Ascending aorta (tissue), 2 donors: ENCODE measurements at places on chromosomes 4 and X.
A peak's percentile ranks its signal among the peaks of the same experiment; 100 is the strongest.

- DNase-seq = no peak
These were observed 2.4 kb upstream of the MORF4L2 start for GRCh38 chrX:103688946-103689345.

- DNase-seq = no peak
These were observed 134.6 kb upstream of the NPY2R start for GRCh38 chr4:155073852-155074251.

GRCh38 chr4:176191974-176192373, 3.4 kb downstream of the SPATA4 start:
- no peak for DNase-seq

DNA sequence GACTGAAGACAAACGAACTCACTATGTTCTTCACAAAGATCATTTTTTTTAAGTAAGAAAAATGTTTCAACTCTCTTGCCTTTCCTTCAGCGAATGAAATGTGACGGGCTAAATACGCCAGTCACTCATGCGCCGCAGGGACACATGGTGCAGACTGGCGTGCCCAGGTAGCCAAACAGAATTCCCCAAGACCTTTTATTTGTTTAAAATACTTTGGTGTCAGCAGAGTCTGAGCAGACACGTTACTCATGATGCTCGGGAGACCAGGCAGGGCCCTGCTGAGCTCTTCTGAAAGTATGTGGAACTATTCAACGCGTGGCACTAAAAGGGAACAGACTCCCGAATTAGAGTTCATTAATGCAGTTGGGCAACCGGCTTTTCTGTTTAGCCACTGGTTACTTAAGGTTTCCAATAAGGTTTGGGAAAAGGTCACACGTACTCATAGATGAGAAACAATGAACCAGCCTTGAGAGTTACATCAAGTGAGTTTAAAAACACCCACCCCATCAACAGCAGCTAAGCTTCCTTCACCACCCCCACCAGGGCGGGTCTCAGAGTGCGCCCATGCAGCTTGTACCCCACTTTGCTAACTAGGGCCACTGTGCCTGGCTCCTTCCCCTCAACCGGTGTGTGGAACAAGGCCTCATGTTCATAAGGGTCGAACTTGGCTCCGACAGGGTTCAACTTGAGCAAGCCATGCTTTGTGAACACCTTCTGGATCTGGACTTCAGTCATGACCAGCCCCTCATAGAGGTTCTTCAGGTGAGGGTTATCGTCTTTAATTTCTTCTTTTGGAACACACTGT, 7.3 kb downstream of the GRPEL1 start:
- DNase-seq = no peak

GRCh38 chr4:183722731-183723560, 63.9 kb downstream of the TRAPPC11 start:
- DNase-seq = peak; percentile 76

DNA sequence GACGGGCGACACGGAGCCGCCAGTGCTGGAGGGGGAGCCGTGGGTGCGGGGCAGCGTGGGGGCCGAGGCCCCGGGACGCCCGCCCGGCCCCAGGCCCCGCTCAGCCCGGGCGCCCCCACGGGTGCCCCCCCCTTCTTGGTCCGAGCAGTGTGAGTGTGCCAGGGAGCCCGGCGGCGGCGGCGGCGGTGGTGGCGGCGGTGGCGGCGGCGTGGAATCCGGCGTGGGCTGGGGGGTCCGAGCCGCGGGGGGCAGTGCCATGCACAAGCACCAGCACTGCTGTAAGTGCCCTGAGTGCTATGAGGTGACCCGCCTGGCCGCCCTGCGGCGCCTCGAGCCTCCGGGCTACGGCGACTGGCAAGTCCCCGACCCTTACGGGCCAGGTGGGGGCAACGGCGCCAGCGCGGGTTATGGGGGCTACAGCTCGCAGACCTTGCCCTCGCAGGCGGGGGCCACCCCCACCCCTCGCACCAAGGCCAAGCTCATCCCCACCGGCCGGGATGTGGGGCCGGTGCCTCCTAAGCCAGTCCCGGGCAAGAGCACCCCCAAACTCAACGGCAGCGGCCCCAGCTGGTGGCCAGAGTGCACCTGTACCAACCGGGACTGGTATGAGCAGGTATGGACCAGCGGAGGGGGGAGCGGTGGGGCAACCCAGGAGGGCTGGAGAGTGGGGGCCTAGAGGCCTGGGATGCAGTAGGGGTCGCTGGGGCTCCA, 466 bp downstream of the DLG3 start:
- no peak for DNase-seq

GRCh38 chrX:112786076-112786475, 54.6 kb downstream of the AMOT start:
- no peak for DNase-seq

- DNase-seq = no peak
These were observed 24.8 kb downstream of the DKK2 start for GRCh38 chr4:107011312-107011711.

DNA sequence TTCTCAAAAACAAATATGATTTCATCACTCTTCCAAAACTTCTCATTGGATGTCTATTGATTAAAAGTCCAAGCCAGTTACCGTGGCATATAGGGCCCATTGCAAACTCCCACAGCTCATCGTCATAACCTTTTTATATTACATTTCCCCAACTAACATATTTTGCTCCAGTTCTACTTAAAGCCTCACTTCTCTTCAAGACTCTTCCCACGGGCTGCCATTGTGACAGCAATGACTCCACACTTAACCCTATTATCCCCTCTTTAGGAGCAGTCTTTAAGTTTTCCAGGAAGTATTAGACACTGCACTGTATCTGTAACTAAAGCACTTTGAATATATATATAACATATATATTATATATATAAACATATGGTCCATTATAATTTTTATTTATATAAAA, 44.5 kb downstream of the DTHD1 start:
- no peak for DNase-seq

GRCh38 chr4:174394915-174395314, 111.2 kb downstream of the CEP44 start:
- no peak for DNase-seq

- no peak for DNase-seq
These were observed 534.8 kb downstream of the IQCM start for GRCh38 chr4:149280806-149281205.

DNA sequence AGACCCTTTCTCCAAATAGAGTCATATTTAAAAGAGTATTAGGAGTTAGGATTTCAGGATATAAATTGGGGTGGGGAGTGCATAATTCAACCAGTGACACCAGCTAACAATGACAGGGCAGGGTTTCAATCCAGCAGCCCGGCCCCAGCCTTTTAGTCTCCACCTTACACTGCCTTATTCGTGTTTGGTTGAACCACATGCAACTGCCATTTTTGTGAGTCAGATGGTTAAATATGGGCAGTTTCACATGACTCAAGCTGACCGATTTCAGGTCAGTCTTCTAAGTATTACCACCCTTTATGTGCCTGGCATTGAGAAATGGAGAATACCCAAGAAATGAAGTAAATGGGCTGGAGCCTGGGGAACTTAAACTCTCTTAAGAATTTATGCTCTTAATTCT, 102.8 kb downstream of the STOX2 start:
- DNase-seq = no peak

GRCh38 chr4:21901281-21901680, 47.3 kb downstream of the KCNIP4 start:
- DNase-seq = no peak

GRCh38 chrX:40496728-40497127, 84.0 kb upstream of the ATP6AP2 start:
- DNase-seq = no peak

DNA sequence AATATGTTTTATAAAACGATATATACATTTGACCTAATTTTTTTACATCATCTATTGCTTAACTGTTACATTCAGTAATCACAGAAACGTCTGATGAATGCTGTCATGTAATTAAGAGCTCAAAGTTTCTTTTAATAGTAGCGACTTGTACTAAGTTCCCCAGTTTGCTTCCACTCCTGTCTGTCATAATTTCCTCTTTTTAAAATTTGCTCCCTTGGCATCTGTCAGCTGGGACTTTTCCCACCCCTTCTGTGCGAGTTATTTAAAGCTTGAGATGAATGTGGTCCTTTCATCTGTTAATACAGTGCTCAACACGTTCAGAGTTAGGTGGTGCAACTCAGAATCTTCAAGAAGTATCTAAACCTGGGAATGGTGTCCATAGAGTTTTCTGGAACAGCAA, 1.2 kb downstream of the RAP1GDS1 start:
- no peak for DNase-seq

DNA sequence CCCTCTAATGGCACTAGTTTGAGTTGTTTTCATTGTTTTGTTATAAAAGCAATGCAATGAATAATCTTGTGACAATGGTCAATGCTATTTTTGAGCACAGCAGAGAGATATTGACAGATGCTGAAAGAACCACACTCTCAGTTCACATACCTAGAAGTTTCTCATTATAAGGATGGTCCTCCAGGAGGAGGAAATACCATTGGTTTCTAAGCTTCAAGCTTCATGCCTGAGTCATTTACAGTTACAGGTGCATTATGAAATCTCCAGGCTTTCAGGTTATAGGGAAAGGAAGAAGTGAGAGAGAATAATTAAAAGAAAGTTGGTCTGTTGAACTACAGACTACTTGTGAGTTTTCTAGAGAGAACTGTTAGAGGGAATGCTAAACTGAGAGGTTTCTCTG, 75.3 kb downstream of the PWWP3B start:
- no peak for DNase-seq

DNA sequence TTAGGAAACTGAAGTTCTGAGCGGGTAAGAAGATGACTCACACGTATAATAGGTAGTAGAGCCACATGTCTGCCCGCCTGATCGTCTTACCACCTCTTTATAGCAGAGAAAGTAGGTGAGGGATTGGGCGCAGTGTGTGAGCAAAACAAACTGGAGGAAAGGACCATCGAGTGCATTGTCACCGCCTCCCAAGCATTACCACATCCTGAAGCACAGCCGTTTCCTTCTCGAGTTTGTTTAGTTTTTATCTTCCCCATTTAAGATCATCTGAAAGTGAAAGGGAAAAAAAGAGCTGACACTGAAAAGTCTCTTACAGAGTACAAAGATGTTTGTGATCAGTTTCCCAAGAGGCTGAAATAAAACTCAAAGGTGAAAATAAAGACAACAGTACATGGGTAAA, 14.8 kb downstream of the PDK3 start:
- DNase-seq = no peak

DNA sequence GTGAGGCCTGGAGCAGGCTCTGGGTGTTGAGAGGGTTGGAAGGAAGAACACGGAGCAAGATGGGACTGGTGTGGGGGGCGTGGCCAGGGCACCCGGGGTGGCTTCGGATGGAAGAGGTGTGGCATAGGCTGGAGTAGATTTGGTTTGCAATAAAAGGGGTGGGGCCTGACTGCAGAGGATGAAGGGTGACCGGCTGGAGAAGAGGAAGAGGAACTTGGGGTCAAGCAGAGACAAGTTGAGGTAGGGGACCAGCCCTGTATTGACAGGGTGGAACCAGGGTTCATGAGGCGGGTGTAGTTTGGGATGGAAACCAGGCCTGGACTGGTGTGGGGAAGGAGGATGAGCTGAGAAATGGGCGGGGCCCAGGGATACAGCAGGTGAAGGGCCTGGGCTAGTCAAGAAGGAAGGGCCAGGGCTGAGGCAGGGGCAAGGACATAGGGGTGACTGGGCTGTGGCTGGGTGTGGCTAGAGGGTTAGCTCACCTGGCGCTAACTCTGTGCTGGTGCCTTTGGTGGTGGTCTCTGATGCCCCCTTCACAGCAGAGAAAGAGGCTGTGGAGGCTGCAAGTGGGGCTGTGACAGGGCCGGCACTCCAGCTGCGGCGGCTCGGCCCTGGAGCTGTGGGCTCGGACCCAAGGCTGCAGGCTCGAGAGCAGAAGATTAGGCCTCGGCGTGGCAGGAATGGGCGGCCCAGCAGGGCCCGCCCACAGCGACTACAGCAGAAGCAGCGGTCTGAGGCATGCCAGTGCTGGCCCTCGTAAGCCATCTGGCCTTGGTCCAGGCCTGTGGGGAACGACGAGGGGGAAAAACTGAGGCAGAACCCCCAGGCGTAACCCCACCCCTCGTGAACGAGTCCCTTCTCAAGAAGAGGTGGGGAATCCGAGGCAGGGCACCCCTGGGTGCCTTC, 5.0 kb downstream of the PLP2 start:
- no peak for DNase-seq

DNA sequence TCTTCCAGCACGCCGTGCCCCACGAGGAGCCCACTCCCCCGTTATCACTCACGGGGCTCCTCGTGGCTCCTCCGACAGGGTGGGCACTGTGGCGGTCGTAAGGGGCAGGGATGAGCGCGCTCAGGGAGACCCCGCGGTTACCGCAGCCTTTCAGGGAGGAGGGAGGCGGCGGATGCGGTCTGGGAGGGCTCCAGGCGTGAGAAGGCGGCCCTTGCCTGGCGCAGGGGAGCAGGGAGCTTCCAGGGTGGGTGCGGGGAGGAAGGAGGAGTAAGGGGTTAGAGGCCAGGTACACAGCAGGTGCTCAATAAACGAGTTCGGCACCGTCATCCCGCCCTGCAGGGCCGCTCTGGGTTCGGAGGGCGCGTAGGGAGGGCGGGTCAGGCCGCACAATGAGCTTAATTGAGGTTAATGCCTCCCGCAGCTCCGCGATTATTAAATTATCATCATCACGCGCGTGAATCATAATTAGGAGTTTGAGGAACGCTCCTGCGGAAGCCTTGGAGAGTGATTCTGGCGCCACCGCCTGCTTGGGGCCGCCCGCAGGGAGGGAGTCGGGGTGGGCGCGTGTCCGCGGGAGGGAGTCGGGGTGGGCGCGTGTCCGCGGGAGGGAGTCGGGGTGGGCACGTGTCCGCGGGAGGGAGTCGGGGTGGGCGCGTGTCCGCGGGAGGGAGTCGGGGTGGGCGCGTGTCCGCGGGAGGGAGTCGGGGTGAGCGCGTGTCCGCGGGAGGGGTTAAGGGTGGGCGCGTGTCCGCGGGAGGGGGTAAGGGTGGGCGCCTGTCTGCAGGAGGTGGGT, 7.6 kb upstream of the NKX1-1 start:
- DNase-seq = no peak

DNA sequence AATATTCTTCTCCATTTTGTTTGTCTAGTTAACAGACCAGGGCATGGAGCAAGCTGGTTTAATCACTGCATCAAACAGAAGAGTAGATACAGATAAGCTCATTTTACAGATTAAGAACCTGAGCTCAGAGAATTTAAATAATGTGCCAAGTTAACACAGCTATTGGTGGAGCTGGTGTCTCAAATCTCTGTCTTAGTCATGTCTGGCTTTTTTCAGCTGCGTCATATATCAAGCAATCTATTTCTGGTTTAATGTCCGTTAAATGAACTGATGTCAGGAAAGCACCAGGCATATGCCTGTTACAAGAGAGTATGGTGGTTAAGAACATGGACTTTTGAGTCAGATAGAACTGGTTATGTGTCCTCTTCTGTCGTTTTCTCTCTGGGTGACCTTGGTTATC, 79.8 kb upstream of the ADGRA3 start:
- no peak for DNase-seq

- no peak for DNase-seq
These were observed 40.1 kb downstream of the BTC start for GRCh38 chr4:74754218-74754617.

GRCh38 chr4:80201252-80202151, 4.2 kb downstream of the PRDM8 start:
- no peak for DNase-seq

DNA sequence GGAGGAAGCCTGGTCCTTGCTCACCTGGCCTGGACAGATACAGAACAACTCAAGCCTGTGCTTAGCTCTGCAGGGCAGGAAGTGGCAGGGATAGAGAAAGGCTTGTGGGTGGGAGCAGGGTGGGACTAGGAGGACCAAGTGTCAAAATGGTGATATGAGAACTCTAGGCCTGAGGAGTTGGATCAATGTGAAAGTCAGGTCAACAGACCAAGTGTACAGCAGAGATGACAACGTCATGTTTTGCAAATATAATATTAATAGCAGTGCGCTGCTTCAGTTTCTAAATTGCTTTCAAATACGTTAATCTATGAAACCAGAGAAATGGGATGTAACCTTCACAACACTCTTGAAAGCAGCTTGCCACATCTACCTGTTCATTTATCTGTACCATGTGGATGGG, 114.2 kb upstream of the MAP3K15 start:
- no peak for DNase-seq
